CMK (cell line): ENCODE measurements at places on chromosomes 7 and 10.

- DNase-seq: no peak
These were observed 1244.4 kb downstream of the SORCS3 start for GRCh38 chr10:105885495-105885894.

- no peak for DNase-seq
These were observed 276.9 kb downstream of the DNAJB6 start for GRCh38 chr7:157613575-157614322.

DNA sequence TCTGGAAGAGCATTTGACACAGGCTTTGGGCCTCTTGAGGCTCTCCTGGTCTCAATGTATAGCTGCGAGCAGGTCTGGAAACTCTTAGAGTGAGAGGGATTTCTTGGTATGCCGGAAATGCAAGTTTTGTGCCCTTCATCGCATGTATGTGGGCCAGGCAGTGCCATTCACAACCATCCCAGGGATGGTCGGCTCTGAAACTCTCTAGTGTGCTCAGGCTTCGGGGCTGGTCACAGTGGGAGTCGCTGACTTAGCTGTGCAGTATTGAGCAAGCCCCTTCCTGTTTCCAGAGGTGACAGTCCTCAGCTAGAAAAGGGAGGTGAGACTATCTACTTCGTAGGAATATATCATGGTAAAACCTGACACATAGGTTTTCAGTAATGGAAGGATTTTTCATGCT is 2.0 kb upstream of the AOAH start:
- no peak for DNase-seq

GRCh38 chr10:44116474-44116873 is 268.4 kb downstream of the CXCL12 start:
- no peak for DNase-seq

GRCh38 chr10:112389271-112389822 is 15.4 kb downstream of the ACSL5 start:
- DNase-seq: no peak

DNA sequence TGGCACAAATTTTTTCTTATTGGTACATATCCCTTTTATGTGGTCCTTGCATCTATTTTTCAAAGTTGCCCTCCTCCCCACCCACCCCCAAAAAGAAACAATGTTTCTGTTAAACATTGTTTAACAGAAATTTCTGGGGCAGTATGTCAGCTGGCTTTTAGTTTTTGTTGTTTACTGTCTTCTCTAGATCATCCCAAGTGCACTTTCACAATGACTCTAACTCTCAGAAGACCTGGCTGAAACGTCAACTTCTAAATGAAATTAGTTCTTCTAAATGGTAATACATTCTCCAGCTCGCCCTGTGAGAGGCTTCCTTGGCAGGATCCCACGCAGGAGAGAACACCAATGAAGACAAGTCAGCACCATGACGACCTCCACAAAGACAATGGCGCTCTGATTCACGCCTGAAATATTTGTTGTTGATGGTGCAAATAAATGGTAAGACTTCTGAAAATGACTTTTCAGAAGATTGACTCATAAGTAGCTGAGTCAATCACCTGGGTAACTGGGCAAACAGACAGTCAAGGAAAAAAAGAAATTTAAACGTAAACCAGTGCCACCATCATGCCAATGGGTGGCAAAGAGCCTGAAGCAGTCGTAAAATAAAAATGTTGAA is 293.7 kb downstream of the FZD1 start:
- no peak for DNase-seq

DNA sequence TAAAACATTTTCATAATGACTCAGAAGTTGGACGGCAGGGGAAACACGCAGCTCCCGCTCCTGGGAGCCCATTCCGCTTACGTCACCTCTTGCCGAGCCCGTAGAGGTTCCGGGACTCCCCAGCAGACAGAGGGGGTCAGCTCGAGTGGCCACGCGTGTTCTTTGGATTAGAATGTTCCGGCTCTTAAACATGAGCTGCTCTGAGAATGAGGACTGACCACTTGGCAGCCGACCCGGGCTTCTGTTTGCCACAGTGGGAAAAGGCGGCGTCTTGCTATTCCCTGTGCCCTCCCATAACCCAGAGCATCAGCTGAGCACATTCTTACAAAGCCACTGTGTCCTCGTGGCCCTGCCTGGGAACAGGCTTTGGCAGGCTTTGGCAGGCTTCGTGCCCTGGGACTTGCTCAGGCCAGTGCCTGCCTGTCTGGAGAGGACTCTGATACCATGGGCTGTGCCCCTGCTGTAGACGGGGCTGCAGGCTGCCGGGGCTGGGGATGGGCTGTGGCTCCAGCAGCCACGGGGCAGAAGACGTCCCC is 40.1 kb downstream of the PFKP start:
- no peak for DNase-seq

DNA sequence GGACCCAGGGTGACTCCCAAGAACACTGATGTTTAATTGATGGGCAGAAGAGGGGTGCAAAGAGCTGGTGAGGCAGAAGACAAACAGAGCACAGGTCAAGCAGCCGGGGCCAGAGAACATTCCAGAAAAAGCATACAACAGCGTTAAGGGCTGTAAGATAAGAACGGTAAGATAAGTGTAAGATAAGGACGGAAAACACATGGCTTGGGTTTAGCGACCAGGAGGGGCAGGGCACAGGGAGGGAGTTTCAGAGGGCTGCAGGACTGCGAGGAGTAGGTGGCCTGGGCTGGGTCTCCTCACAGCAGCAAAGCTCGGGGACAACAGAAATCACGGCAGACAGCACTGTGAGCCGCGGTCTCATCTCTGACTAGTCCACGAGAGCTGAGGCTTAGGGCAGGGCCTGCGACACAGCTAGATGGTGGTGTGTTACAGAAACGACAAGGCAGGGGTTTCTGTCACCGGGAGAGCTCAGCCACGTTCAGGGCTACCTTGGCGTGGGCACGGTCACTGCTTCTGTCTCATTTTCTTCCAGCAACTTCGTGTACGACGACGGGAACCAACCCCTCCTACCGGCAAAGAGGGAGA is 24.6 kb downstream of the BRI3 start:
- no peak for DNase-seq

DNA sequence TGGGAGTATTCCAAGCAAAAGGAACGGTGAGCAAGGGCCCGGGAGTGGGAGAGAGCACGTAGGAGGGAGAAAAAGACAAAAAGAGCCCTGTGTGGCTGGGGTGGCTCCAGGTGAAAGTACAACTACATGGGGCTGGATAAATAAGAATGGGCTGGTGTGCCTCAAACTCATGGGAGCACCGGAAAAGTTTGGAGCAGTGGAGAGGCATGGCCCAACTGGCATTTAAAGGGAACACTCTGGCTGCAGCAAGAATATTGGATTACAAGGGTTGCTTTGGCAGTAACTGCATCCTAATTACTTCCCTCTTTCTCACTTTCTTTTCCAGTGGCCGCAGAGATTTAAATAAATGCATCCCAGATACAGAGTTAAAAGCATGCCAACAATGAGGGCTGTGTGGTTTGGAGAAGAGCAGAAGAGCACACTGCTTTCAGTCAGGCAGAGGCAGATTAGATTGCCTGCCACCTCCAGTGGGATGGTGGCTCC is 39.1 kb upstream of the HERPUD2 start:
- no peak for DNase-seq

- no peak for DNase-seq
These were observed 62.6 kb downstream of the RBM20 start for GRCh38 chr10:110706690-110707098.

DNA sequence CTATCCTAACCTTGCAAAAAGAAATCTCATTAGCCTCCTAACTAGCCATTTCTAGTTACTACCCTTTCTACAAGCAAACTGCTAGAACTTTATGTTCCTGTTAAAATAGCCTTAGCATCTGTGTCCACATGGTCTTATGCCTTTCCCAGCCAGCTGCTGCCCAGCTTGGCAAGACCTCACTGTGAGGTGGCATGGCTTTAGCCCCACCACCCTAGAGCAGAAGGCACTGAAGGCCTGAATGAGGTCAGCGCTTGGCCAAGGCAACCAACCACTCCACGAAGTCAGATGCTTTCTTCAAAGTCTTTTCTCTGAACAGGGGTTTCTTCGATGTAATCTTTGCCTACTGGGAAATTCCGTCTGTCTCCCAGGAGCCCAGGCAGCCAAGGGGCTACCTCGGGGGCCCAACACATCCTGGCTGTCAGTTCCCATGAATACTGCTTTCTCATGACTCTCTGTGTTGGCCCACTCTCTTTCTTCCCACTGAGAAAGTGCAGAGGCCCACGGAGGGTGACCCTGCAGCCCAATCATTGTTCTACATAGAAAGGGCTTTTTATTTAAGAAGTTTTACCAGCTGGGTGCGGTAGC is 41.6 kb downstream of the POLR3A start:
- no peak for DNase-seq

GRCh38 chr10:20898866-20899535 is 1.9 kb upstream of the NEBL start:
- DNase-seq: no peak

DNA sequence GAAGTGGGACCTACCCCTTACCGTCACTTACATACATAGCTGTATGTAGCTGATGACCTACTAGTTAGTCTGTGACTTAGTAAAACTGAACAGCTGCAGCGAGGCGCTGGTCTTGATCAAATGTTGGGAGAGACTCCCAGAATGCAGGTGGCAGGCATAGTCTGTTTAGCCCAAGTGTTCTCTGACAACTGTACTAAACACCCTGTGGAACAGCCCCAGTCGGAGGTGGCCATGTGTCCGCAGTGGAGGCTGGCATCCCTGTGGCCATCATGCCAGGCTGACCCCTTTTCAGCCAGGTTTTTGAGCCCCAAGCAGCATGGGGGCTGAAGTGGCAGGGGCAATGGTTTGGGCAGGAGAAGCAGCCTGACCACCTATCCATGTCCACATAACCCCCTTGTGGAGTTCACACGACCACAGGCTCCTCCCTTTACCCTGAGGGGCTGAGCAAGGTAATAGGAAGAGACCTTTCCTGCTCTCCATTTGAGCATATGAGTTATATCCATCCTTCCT is 7.2 kb downstream of the ADCY1 start:
- DNase-seq: no peak

DNA sequence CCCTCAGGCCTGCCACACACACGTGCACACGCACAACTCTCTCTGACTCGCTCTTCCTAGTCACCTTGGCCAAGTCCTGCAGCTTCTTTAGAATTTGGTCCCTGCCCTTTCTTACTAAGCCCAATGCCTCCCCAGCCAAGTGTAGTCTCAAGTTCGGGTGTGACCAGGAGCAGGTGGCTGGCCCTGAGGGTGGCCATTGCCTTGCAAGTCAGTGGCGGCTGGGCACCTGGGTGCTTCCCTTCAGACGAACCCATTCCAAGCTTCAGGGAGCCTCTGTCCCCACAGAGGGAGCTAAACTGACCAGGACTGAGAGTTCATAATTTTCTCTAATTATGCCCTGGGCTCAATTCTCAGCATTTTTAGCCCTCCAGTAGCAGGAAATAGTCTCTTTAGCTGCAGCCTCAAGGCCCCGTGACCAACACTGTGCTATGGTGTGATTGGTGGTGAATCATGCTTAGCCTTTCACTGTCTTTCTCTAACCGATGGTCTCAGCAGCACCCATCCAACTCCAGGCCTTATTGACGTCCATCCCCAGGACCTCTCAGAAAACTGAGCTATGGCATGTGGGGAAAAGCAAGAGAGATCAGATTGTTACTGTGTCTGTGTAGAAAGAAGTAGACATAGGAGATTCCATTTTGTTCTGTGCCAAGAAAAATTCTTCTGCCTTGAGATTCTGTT is 34.7 kb upstream of the FXYD4 start:
- DNase-seq: no peak

- DNase-seq: no peak
These were observed 8.1 kb downstream of the STK17A start for GRCh38 chr7:43590862-43591557.

DNA sequence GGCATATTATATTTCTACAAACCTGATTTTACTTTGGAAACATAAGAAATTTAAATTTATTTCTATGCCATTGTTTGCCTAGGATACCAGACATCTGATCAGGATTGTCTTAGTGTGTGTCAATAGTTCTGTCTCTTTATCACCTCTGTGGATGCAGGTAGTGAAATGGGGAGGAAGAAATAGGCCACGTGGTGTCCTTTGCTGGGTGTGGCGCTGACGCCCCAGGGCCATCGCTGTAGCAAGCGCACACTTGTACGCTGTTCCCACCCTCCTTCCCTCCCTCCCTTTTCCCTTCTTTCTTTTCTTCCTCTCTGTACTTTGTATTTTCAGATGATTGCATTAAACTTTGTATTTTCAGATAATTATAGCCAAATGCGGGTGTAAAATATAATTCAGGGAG is 5.0 kb downstream of the DOCK1 start:
- DNase-seq: no peak

DNA sequence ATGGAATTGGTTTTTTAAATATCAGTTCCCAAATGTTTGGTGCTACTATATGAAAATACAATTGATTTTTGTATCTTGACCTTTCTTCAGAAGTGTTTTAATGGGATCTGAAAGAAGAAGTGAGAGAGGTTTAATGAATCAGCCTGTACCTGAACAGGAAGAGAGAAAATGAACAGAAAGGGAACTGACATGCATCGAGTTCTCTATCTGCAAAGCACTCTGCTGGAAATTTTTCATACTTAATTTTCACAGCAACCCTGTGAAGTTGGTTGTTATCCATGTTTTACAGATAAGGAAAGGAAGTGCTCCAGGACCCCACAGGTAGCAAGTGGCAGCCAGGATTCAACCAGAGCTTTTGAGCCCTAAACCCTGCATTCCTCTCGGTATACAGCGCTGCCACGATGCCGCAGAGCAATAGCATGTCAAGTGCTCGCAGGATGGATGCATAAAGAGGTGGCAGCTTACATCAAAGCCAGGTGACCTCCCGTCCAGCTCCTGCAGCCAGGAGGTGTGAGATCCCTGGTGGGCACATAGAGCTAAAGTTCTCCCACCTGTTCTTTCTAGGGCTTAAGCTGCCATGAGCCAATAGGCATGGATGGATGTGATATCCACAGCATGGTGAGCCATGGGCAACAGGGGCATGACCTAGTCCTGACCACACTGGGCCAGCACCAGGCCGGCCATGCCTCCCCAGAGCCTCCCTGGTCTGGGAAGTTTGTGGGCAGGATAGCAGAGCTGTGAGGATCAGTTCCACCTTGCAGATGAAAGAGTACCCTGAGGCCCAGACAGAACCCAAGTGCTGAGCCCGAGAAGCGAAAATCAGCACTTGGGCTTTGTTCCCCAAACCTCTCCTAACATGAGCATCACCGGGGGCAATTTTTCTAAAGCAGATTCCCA is 57.2 kb downstream of the CALML3 start:
- no peak for DNase-seq

GRCh38 chr10:94104316-94105000 is 110.7 kb downstream of the PLCE1 start:
- DNase-seq: no peak

DNA sequence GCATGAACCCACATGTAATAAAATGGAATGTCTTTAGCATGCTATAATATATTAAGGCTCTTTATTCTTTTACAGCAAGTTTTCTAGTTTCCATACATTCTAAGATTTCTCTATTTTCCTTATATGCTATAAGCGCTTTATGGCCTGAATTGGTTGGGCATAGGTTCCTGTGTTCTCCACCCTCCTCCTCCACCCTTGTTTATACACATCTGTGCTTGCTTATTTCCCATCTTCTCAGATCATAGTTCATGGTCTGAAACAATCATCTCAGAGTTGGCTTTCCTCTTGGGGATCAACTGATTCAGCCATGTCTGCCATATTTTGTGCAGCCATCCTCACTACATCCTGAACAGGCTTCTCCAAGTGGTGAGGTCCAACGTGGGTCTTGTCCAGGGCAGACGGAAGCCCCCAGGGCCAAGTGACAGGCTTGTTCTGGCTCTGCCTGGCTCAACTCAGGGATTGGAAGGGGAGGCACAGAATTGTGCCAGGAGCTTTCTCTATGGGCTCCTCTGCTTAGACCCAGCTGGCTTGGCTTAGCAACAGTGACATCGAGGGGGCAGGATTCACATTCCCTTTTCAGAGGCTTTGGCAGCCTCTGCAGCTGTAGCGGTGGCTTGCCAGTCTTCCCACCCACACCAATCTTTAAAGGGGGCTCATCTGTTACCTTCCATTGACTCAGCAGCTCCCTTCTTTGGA is 327.3 kb downstream of the PTEN start:
- DNase-seq: no peak
